ENCODE measurements at places on chromosomes 3 and 15. TPM values are rescaled to one million over a fixed set of nuclear protein-coding genes. Genes with fewer than 3 reads are reported as not detected.

DNA sequence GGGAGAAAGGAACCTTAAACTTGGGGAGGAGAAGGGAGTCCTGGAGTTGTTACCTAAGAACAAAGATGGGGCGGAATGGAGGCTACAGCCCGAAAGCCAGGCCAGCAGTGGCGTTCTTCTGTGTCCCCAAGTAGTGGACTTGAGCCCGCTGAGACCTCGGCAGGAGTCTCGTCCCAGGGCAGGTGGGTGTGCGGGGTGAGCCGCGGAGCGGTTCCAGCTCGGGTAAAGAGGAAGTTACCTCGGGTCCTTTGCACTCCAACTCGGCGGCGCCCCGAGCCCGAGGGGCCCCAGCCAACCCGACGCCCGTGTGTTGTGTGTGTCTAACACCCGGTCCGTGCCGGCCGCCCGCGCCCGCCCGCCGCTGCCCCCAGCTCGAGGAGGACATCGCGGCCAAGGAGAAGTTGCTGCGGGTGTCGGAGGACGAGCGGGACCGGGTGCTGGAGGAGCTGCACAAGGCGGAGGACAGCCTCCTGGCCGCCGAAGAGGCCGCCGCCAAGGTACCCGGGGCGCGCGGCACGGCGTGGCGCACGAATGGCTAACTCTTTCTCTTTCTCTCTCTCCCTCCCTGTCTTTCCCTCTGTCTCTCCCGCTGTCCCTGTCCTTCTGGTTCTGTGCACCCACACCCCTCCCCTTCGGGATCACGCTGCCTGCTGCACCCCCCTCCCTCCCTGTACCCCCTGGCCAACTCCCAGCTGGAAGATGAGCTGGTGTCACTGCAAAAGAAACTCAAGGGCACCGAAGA lies 959 bp downstream of the TPM1 start:
- H3K36me3 ChIP-seq, result no peaks in the 10 kb centered on the region
- peaks cover 78% of the 10 kb centered on the region for H3K27me3 ChIP-seq
- DNase-seq, result peak; percentile 62
- H3K27ac ChIP-seq, result no peak overlapping the region
- peaks cover 9% of the 10 kb centered on the region for H3K4me1 ChIP-seq

The CMC1 gene
- 21.3 TPM for total RNA-seq

The AMT gene
- total RNA-seq, result 2.6 TPM

The PARP9 gene
- 45.7 TPM for total RNA-seq

GRCh38 chr3:172262991-172263608 lies 185.2 kb downstream of the GHSR start:
- H3K36me3 ChIP-seq, result peaks cover 9% of the 10 kb centered on the region
- no peak for DNase-seq
- no peak overlapping the region for H3K4me3 ChIP-seq
- no peaks in the 10 kb centered on the region for H3K4me1 ChIP-seq

The PAK6 gene
- total RNA-seq, result 0.33 TPM

The LRRC2 gene
- total RNA-seq, result not detected

GRCh38 chr3:156519758-156520162 lies 35.2 kb downstream of the SSR3 start:
- H3K27ac ChIP-seq, result no peak overlapping the region
- peaks cover 5% of the 10 kb centered on the region for H3K36me3 ChIP-seq
- H3K4me3 ChIP-seq, result no peak overlapping the region
- DNase-seq, result peak; percentile 59

The SERPINI2 gene
- total RNA-seq, result not detected

The CCR1 gene
- 6.7 TPM for total RNA-seq

DNA sequence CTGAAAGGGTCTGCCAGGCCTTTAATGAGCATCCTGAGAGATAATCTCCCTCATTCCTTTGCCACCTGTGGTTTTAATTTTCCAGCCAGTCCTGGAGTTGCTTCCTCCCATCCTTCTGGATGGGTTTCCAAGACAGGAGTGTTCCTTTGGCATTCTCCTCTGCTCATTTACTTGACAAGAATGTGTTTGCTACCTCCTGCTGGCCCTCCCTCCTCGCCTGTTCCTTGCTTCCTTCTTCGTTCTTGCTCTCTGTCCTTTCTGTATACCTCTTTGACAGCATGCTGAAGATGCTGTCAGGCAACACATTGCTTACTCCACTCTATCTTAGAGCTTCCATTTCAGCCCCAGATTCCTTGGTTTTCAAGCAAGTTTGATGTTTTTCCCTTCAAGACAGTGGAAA lies 46.0 kb downstream of the ERC2 start:
- no peaks in the 10 kb centered on the region for H3K27me3 ChIP-seq
- no peaks in the 10 kb centered on the region for H3K36me3 ChIP-seq
- H3K4me1 ChIP-seq, result no peaks in the 10 kb centered on the region
- DNase-seq, result no peak
- H3K27ac ChIP-seq, result no peak overlapping the region
- H3K4me3 ChIP-seq, result no peak overlapping the region

- no peak for DNase-seq
- H3K27ac ChIP-seq, result no peak overlapping the region
- peaks cover 5% of the 10 kb centered on the region for H3K4me1 ChIP-seq
- no peak overlapping the region for H3K4me3 ChIP-seq
These were observed 74.6 kb downstream of the REC114 start for GRCh38 chr15:73517566-73517965.

The FOXL2NB gene
- total RNA-seq, result not detected

GRCh38 chr3:111210003-111210711 lies 138.5 kb downstream of the NECTIN3 start:
- no peak overlapping the region for H3K27ac ChIP-seq
- H3K36me3 ChIP-seq, result no peaks in the 10 kb centered on the region
- H3K4me3 ChIP-seq, result no peak overlapping the region
- no peaks in the 10 kb centered on the region for H3K4me1 ChIP-seq

- no peak overlapping the region for H3K4me3 ChIP-seq
- DNase-seq, result no peak
- peaks cover 1% of the 10 kb centered on the region for H3K27me3 ChIP-seq
- H3K27ac ChIP-seq, result no peak overlapping the region
- no peaks in the 10 kb centered on the region for H3K36me3 ChIP-seq
These were observed 282.5 kb upstream of the CTDSPL start for GRCh38 chr3:37579181-37579580.

DNA sequence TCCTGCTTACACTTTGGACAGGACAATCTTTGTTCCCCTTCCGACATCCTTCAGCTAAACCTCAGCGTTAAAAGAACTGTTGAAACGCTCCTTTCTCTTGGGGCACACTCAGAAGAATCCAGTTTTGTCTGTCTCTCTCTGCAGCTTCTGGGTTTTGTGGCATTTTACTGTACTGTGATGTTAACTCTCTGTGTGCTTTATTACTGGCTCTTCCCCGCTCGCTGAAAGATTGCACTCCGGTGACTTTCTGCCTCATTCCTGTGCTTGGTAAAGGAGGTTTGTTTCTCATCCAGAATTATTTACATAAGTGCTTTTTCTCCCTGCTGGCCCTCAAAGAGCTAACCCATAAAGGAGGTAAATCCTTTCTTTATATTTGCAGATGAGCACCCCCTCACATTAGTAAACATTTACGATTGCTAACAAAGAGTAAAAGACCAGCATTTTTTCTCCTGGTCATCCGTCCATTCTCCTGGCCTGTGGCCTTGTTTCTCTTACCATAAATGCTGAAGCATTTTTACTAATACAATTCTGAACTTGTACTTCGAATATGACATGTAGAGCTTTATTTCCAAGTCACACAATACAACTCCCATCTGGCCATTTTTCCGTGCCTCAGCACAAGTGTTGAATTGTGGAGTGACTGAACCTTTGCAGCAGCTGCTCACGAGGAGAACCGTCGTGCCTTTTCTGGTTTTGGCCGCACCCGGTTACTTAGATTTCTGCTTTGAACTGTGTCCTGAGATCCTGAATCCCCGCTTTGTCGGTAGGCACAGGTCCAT lies 69.3 kb upstream of the RPL35A start:
- no peak for DNase-seq
- peaks cover 16% of the 10 kb centered on the region for H3K4me1 ChIP-seq
- peak overlapping the region; percentile 3 for H3K27ac ChIP-seq
- no peaks in the 10 kb centered on the region for H3K27me3 ChIP-seq
- no peak overlapping the region for H3K4me3 ChIP-seq

The GOLGA8M gene
- total RNA-seq, result 0.54 TPM

Data from activated CD4-positive, alpha-beta T cell treated with anti-CD3 and anti-CD28 coated beads, Interleukin-2, amount 10 ng/mL, durations not matched to agents 24 days and 14 days (primary cell).